ENCODE measurements at places on chromosomes 5 and 9.

DNA sequence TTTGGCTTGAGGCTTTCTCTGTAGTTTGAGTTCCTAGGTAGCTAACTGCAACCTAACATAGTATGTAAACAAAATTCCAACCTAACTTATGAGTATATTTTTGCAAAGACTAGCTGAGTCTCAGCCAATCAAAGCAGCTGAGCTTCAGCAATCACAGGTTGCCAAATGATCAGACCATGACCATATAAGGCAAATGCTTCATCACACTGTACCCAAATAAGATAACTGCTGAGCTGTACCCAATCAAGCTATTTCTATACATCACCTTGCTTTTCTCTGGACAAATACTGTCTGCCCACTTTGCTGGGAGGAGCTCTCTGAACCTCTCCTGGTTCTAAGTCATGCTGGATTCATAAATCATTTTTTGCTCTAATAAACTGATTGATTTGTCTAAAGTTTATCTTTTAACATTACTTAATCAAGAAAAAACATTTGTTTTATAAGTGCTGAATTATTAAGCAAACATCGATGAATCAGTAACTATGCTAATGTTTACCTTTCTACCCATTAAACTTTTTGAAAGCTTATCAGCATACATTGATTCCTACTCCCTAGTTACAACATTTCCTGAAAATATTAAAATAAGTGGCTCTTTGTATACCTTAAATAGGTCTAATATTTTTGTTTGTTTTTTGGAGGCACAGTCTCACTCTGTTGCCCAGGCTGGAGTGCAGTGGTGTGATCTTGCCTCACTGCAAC, 129.7 kb upstream of the PCA3 start:
- DNase-seq: peak; percentile 66

DNA sequence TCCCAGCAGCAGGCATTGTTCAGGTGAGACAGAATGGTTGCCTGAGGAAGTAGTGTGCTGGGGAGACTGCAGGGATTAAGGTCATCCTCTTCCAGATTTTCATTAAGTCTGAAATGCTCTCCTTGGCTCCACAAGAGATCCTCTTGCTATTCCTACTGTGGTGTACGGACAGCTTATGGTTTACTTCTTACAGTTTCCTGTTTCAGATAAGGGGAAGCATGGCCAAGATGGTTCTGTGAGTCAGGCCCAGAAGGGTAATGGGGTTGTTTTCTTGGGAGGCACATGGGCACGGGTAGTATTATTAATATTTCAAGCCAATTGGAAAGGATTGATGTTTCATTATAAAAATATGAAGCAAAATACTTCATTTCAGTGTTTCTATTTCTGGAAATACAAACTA, 42.9 kb downstream of the GLRX start:
- peak; percentile 25 for DNase-seq

GRCh38 chr5:96721351-96721977, 59.3 kb downstream of the CAST start:
- DNase-seq: no peak

DNA sequence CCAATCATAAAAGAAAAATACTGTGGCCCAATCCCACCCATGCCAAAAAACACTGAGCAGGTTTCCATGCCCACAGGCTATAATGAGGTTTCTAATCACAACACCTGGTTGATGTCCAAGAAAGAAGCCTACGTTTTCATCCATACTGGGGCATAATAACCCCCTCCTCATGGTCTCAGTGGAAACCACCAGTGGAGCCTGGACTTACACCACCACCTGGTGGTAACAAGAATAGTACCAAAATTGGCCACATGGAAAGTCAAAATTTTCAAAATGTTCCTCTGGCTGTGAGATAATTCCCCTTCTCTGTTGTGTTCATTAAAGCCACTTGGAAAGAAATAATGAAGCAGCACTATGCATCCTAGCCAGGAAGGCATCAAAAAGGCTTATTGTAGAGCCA, 687.3 kb upstream of the ST8SIA4 start:
- no peak for DNase-seq

GRCh38 chr9:120235081-120235480, 344.9 kb downstream of the CDK5RAP2 start:
- DNase-seq: no peak

GRCh38 chr5:3092211-3092610, 340.7 kb upstream of the IRX2 start:
- no peak for DNase-seq

- peak; percentile 11 for DNase-seq
Measured at GRCh38 chr9:38689678-38690077, 30.3 kb downstream of the FAM240B start.

DNA sequence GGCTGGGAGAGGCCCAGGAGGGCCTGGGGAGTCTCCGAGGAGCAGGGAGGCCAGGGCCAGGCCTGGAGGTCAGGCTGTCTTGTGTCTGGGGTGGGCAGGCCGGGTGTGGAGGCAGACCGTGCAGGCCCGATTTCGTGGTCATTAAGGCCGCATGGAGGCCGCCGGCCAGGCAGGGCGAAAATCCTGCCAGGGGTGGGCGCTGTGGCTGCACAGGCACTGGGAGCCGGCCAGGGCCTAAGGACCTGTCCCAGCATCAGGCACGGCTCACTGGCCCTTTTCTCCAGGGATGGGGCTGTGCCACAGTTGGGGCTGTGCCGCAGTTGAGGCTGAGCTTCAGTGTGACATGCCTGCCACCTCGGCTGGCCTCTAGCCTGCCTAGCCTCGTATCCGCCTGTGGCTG, 35.9 kb downstream of the ASS1 start:
- no peak for DNase-seq

DNA sequence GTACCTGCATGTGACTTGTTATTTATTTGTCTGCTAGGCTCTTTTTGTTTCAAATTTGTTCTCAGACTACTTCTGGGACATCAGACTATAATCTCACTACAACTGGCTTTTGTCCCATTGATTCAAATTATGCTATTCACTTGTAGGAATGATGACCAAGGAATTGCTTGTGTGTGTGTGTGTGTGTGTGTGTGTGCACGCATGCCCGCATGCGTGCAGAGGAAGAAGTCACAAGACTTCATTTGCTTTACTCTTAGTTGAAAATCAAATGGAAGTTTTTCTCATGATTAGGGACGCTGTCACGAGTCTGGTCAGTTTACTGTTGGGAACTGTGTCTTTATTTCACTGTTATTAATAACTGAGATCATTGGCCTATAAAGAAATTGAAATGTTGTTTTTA, 268.7 kb downstream of the RAB3C start:
- no peak for DNase-seq

- DNase-seq: no peak
Measured at GRCh38 chr5:117210796-117211195, 636.2 kb upstream of the SEMA6A start.

GRCh38 chr9:99073347-99073746, 31.6 kb upstream of the TGFBR1 start:
- DNase-seq: no peak

GRCh38 chr5:87853541-87853940, 415.1 kb downstream of the TMEM161B start:
- DNase-seq: no peak

- DNase-seq: peak; percentile 57
Measured at GRCh38 chr5:53424686-53425615, 55.5 kb upstream of the FST start.

DNA sequence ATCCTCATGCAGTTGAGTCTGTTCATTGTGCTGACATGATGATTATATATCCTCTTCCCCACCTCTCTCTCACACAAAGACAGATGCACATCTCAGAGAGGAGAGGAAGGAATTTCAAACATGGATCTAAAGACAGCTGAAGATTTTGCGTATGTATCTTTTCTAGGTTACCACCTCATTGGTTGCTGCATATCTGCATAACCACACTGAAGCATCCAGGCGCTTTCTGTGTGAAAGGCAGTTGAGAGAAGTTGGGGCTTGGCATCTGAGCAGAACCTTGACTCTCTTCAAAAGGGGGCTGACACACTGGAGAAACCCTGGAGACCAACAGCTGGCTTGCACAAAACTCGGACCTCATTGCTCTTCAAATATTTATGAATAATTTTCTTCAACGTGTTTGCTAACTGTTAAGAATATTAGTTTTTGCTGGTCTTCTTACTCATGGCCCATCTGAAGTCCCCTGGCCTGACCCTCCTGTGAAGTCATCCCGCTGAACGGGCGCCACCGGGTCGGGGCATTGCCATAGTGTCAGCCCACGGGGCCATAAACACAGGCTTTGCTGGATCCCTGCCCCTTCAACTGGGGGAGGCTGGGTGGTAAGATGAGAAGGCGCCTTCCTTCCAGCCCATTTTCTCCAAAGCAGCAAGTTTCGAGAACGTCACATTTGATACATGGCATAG, 593.2 kb upstream of the CLINT1 start:
- no peak for DNase-seq

DNA sequence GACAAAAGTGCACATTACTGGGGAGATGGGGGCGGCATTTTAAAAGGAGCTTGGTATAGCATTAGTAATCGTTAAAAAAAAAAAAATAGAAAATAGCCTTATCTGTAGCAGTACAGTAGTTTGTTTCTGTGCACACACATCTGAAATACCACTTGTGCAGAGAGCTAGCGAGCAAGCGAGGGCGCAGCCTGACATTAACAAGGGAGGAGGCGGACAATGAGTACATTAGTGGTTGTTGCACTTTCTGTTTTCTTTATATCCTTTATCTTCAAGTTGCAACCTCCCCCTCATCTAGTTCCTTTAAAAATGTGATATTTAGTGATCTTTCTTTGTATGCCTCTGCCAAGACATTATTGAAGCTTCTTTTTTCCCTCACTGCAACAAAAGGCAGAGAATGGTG, 880 bp upstream of the PTPDC1 start:
- DNase-seq: no peak

DNA sequence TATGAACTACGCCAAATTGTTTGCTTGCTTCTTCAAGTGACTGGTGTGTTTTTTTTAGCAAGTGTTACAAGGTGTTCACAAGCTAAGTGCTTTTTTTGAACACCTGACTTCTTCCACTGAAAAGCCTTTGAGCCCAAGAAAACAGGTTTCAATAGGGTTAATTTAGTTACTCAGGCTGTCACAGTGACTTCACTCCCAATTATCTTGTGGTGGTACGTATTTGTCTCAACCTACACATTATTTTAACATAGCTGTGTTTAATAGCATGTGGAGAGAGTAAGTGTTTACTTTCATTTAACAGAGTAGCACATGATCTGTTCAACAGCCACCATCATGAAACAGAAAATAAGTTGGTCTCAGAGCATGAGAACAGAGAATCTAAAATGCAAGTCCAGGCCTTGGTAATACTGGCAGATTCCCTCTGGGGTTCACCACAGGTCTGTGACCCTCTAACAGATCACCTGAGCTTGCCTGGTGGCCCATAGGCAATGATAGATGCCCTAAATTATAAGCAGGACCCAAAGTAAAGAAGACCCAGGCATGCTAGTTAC, 267.7 kb upstream of the SMARCA2 start:
- no peak for DNase-seq

DNA sequence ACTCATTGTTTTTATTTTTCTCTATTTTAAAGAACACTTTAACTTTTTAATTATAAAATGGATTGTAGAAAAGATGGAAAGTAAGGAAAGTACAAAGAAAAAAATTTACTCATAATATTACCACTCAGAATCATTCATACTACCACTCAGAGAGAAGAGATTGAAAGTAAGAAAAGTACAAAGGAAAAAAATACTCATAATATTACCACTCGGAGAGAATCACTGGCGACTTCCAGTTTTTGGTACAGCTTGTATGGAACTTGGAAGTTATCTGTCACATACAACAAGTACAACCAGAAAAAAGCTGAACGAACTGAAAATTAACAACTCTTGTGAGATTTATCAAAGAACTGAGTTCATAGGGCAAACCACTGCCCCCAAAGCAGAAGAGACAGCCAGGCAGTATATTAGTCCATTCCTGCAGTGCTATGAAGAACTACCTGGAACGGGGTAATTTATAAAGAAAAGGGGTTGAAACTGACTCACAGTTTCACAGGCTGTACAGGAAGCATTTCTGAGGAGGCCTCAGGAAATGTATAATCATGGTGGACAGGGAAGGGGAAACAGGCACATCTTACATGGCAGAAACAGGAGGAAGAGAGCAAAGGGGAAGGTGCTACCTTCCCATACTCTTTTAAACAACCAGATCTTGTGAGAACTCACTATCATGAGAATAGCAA, 183.9 kb downstream of the SMARCA2 start:
- no peak for DNase-seq

- no peak for DNase-seq
Measured at GRCh38 chr9:11742471-11742870, 950.7 kb upstream of the TYRP1 start.

GRCh38 chr9:107059220-107059619, 196.3 kb downstream of the ZNF462 start:
- DNase-seq: no peak

DNA sequence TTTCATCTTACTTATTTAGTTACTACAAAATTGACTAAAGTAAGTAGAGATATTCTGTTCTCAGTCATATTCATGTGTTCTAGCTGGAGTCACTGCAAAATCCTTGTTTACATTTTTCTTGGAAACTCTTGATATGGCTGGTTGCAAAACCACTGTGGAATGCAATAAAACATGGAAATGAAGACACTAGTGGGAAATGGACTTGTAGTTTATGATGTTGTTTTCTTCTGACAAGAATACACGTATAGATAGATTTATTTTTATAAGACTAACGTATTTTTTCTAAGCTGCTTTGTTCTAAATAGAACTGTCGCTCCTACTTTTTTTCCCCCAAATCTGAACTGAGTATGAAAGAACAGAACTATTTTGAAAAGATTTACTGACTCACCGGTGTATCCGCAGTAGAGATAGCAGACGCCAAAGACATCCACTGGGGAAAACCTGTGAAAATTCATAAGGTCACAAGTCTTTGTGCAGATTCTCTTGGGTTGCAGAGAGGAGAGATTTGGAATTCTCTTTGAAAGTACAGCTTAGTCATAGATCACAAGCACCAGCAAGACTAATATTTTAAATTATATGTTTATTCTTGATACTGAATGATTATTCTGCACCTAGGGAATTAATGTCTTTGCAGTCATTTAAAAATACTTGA, 119.6 kb upstream of the TAF11L2 start:
- DNase-seq: peak; percentile 59

DNA sequence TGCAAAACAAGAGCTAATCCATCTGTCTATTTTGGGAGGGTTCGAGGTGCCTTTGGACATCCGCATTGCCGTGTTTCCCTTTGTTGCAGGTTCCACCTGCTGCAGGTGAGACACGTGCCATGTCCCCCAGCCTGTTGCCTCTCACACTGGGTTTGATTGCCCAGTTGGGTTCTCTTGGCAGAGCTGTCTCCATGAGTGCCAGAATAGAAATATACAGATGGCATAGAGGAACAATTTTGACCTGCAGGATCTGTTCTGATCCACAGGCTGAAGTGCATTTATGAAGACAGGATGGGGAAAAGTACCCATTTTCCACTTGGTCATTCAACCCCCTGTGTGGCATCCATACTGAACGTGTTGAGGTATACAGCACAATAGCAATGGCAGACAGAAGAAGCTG, 178.1 kb downstream of the SGCD start:
- no peak for DNase-seq

GRCh38 chr9:116592970-116593369, 94.1 kb upstream of the TRIM32 start:
- peak; percentile 10 for DNase-seq

- DNase-seq: no peak
Measured at GRCh38 chr5:470961-471749, 28.2 kb downstream of the EXOC3 start.

Measured in fibroblast of skin of back (primary cell).